ENCODE measurements at places on chromosomes 7 and 10.

- DNase-seq: no peak
These were observed 186.2 kb upstream of the NPSR1 start for GRCh38 chr7:34471844-34472243.

DNA sequence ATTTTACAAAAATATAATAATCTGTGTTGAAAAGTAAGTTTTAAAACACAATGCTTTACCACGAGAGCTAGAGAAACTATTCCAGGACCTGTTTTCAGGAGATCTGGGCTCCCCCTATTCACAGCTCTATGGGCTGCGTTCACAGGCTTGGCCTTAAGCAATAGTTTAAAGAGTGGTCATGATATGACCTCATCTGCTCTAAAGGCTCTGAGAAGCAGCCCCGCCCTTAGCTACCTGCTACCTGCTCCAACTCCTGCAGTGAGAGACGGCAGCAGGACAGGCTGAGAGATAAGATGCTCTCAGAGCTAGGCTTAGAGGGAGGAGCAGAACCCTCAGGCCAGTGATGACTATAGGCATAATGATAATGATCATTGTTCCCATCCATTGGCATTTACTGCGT is 12.6 kb downstream of the ALOX5 start:
- DNase-seq: no peak

DNA sequence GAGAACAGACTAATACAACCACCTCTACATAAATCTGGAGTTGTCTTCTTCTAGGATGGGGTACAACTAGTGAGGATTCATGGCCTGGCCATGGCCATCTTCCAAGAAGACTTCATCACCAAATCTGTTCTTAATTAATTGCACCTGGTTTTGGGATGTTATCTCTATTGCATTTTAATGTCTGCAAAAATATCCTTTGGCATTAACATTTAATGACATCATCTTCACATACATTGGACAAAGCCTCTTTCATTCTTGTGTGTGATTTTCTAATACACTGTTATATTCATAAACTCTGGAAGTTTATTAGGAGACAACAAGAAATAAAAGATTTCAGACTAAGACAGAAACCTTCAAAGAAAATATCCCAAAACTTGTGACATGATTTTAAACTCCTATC is 124.2 kb upstream of the ABCB5 start:
- DNase-seq: peak; percentile 0

DNA sequence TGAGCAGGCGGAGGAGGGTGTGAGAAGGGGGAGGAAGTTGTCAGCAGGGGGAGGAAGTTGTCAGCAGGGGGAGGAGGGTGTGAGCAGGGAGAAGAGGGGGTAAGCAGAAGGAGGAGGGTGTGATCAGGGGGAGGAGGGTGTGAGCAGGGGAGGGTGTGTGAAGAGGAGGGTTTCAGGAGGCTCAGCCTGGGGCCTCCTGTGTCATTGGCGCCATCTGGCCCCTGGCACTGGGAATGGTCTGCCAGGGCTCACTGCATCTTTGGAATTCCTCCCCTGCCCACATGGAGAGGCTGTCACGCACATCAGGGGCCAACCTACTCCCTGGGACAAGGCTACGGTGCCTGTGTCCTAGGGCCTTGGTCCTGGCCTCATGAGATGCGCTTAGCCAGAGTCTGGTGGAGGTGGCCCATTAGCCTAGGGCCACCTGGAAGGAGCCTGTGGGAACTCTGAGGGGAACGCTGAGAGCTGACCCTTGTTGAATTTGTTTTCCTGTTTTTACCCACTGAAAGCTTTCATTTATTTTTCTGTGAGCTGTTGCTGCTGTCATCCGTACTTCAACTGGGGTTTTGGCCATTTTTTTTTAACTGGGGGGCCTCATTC is 18.0 kb downstream of the CAMK2B start:
- peak; percentile 28 for DNase-seq

- no peak for DNase-seq
These were observed 1.6 kb downstream of the OLAH start for GRCh38 chr10:15045380-15045779.

DNA sequence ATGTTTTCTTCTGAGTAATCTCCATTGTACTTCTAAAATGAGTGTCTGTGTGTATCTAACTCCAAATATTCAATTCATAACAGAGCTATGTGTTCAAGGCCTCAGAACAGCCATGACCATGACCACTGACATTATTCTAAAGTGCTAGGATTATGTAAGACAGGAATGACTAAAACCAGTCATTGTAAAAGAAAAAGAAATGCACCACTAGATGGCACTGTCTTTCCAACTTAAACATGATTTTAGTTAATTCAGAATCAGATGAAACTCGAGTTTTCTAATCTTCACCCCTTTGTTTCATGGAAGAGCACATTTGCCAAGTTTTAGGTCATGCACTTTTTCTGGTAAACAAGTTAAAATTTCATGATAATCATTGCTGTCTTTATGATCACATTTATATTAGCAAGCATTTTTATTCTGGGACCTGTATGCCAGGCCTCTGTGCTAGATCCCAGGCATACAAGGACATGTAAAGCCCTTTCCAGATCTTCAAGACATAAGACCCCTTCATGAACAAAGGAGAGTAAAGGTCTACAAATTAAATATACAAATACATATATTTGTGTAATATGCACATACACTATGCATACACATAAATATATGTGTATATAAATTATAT is 26.1 kb upstream of the RSU1 start:
- DNase-seq: peak; percentile 60

DNA sequence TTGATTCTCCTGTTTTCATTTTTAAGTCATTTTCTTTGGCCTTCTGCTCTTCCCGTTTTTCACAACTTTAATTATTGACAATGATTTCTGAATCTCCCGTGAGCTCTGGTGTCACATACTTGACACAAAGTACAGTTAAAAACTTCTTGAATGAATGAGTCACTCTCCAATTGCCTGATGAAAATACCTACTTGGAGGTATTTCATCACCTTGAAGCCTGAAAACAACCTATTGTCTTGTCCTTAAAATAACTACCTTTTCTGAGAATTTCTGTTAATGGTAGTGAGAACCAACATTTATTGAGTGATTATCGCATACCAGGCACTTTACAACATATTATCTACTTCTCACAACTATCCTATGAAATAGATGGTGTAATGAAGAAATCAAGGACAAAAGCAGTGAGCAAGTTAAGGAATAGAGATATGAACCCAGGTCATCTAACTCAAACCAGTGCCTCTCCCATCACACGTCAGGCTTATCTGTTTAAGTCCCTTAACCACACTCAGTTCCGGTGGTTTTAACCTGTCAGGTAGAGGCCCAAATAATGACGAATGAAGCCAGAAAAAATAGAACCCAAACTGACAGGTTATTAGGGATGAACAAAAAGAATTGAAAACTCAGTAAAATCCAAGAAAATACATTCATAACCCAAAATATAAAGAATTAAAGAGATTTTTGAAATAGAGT is 11.6 kb downstream of the BET1 start:
- no peak for DNase-seq

DNA sequence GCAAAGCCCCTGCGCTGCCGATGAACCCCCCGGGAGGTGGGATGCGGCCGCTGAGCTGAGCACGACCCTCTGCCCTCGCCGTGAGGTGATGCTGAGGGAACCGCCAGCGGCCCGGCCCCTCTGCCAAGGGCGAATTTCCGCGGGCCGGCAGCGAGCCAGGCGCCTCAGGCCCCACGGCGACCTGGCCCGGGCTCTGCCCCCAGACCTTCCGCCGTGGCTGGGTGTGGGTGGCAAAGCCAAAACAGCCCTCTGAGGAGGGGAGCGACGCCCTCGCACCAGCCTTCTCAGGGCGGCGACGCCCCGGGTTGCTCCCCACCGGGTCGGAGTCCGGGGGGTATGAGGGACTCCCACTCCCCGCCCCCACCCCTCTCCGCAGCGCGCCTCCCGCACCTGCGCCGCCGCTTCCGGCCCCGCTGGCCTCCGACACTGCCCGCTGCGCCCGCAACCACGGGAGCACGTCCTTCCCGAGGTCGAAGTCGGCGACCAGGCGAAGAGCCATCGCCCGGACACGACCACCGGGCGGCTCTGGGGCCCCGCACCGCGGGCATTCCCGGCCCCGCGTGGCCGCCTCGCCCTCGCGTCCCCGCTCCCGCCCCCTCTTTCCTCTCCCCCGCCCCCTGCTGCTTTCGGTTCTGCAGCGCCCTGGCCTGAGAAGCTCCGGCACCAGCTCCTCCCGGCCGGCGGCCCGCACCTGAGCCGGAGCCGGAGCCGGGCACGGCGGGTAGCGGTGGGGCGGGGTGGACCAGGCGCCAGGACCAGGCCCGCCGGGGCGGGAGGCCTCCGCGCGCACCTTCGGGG is at the start of gene GSAP:
TSS of gene GSAP (minus strand) at position 527 of the 798 bp plus-strand sequence. CDS start at position 499, 28 bp downstream.
- no peak for DNase-seq

- no peak for DNase-seq
These were observed 78.8 kb upstream of the ANKRD1 start for GRCh38 chr10:90999512-91000172.

DNA sequence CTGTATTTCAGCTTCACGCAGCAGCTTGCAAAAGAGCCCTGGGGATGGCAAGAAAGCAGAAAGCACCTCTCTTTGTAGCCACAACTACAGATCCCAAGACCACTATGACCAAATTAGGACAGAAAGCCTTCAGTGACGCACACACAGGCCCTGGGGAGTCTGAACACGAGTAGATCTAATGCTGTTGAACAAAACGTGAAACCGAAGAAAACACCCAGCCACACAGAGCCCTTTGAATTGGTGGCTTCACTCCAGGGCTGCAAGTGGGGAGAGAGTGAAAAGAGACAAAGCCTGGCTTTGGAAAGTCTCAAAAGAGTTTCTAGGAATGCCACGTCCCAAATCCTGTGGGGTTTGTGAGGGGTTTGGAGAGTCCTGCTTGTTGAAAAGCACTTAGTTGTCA is 28.4 kb downstream of the PLXNA4 start:
- no peak for DNase-seq

DNA sequence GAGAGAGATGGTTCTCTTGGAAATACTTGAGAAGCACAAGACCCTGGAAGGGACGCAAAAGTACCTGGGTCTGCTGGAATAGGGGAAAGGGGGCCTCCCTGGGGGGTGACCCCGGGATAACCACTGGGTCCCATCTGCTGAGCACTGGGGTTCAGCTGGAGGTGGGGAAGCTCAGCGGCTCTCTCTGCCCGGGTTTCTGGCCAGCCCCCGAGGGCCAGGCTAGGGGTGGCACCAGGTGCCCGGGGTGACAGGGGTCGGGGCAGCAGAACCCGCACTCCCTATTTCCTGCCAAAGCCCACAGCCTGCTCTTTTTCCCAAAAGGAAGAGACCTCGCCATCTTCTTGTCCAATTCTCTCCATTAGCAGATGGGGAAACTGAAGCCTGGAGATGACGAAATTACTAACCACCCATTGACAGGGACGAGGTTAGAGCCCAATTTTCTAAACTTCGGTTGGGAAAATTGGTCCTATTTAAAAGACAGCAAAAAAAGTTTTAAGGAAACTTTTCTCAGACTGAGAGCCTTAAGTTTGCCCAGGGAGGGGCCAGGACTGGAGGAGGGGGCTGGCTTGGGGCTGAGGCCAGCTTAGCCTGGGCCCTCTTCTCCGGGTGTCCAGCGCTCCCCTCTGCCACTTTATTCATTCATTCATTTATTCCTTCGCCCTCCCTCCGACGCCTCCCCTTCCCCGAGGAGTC is 17.8 kb upstream of the GATA3 start:
- DNase-seq: no peak

DNA sequence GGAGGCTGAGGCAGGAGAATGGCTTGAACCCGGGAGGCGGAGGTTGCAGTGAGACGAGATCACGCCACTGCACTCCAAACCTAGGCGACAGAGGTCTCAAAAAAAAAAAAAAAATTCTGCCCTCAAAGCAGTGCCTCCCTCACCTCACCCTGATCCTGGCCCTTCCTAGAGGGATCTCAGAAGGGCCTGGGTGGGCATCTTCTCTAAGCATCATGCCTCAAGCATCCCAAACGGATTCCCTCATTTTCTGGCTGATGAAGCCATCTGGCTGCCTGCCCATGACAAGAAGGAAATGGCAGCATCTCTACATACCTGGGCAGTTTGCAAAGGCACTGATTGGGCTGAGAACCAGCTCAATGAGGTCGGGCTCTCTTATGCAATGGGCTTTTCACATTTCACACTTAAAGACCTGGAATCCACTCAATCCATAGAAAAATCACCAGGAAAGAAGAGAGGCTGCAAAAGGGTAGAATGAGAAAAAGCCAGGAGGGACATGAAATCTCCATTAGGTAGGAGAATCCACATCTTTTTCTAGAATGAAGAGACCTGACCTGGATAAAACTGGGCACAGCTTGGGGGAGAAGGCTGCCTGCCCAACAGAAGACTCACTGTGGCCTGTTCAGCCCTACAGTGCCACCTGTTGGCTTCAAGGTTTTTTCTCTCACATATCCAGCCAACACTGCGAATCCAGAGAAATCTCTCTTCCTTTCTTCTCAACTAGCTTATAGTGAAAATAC is 48.1 kb downstream of the PDLIM1 start:
- no peak for DNase-seq

GRCh38 chr7:105216786-105217185 is 171.9 kb downstream of the SRPK2 start:
- no peak for DNase-seq

DNA sequence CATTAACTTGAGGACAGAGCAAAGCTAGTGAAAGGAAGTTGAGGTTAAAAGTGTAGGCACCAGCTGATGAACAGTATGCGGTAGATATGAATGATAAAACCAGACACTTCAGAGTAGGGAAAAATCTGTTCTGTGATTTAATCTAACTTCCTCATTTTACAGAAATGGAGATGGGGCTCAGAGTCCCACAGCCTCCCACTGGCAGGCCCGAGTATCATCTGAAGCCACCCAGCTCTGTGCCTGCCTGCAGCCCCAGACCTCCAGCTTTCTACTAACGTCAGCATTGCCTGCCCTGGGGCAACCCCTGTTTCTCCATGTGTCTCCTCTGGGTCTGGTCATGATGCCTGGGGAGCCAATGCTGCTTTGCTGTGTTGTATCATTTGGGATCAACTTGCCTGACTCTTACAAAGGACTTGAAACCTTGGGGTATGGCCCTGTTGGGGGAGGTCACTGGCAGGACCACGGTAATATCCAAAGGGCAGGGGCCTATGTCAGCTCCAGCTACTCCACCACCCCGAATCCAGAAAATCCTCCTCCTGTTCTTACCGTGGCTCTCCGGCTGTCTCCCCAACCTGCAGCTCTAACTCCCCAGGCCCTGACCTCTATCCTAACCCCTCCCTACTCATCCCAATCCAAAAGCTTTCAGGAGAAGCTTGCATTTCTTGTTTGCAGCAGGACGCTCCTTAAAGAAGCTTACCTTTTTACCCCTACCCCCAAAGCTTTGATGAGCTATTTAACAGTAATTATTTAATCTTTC is 56.2 kb upstream of the NPY start:
- no peak for DNase-seq

- DNase-seq: no peak
These were observed 25.1 kb downstream of the NRP1 start for GRCh38 chr10:33309406-33309805.

DNA sequence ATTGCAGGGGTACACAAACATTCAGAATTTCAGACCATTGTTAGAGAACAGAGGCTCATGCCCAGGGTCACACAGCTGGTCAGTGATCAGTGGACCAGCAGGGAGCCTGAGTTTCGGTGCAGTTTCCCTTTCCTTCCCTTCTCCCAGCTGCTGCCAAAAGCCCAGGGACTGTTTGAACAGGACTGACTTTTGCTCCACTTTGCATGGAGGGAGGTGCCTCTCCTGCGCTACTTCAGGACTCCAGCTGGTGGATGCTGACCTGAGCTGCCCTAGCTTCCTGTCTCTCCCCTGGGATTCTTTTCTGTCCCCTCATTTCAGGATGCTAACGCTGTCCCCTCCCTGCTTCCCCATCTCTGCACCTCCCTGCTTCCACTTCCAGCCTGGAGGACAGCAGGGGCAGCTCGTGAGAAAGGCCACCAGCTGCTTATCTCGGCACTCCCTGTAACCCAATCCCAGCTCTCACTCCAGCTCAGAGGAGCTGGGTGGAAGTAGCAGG is 14.5 kb downstream of the SH2D4B start:
- DNase-seq: no peak

GRCh38 chr7:42347616-42348015 is 110.6 kb upstream of the GLI3 start:
- no peak for DNase-seq

Data from fibroblast of skin of left quadriceps (primary cell).